Stimulated activated CD8-positive, alpha-beta memory T cell treated with anti-CD3 and anti-CD28 coated beads, Interleukin-2, amount 100 ng/mL, for 1 hour (primary cell): ENCODE measurements at places on chromosomes 7 and 10.

- no peak for DNase-seq
Measured at GRCh38 chr7:98729121-98729520, 112.0 kb downstream of the NPTX2 start.

GRCh38 chr7:14341200-14341775 is 351.8 kb upstream of the ETV1 start:
- no peak for DNase-seq

DNA sequence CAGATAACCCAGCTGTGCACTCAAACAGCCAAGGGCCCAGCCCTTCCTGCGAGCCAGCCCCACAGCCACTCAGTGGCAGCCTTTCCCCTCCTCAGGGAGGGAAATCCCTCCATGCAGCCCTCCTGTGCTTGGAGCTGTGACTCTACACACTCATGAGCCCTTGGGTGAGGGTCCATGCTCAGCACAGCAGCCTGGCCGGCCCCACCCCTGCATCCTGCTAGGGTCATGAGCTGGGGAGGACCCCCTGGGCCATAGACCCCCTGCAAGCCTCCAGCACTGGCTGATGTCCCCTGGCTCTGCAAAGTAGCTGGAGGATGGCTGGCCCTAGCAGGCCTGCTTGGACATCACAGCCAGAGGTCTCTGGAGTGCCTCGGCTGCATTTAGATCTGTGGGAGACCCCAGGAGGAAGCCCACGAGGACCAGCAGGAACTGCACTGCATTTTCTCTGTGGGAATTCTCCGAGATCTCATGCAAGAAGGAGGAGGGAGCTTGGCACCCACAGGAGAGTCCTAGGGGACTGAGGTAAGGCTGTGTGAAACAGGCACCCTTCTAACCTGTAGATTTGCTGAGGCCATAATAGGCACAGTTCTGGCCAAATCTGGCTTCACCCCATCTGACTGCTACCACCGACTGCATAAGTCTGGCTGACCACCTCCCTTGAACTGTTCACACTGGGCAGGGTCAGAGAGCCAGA is 17.4 kb downstream of the TMEM273 start:
- DNase-seq, result no peak

DNA sequence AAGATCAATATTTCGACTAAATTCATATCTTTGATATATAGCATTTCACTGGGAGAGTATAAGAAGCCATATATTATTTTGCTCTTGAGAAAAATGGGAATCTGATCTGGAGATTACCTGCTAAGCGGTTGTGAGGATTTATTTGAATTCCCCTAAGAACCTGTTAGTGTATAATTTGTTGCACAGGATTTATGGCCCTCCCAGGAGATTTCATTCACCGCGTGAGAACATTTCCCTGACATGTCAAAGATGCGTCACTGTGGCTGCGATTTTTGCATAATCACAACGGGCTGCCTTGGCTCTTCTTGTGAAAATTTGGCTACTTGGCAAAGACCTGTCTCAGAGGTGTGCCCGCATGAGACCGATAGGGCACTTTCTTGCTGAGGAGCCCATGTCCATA is 184.7 kb upstream of the PFKP start:
- DNase-seq, result no peak

DNA sequence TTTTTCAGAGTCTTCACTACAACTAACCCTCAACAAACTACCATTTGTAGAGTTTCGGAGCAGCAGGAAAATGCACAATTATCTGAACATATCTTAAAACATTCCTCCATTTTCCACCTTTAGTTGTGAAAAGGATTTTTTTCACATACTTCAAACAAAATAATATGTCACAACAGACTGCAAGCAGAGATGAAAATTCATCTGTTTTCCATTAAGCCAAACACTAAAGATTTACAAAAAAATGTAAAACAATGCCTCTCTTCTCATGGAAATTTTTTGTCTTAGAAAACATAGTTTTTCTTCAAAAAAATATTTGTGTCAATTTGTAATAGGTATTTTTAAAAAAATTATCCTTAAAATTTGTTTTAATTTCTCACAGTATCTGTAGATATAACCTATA is 98.9 kb downstream of the ARHGAP12 start:
- DNase-seq, result no peak
